NCI-H226 (cell line): ENCODE measurements at places on chromosomes 7 and 10.

- DNase-seq, result peak; percentile 48
These were observed 33.8 kb upstream of the CUX1 start for GRCh38 chr7:101783381-101784181.

- no peak for DNase-seq
These were observed 39.3 kb upstream of the MKI67 start for GRCh38 chr10:128165536-128165935.

DNA sequence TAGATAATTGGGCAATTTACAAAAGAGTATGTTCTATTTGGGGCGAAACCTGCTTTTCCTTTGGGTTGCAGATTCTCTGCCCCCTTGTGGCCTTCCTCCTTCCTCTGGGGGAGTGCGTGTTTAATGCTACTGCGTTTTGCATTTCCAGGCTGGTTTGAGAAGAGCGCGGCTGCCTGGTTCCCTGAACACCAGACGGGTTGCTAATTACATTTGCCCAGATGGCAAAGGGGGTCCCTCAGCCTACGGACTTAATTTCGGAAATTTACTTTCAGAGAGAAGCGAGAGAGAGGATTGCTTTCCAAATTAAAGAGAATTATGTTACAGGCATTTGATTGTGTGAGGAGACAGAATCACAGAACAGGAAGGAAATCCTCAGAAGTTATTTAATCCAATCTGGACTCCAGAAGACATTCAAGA, 91.9 kb upstream of the JAZF1 start:
- DNase-seq, result no peak

GRCh38 chr7:24227603-24228359, 56.2 kb upstream of the NPY start:
- no peak for DNase-seq

GRCh38 chr10:34940436-34940835, 125.3 kb upstream of the PARD3 start:
- DNase-seq, result no peak
